ENCODE measurements at places on chromosomes 6 and 20.
A peak's percentile ranks its signal among the peaks of the same experiment; 100 is the strongest.

- no peak for DNase-seq
Measured at GRCh38 chr6:116697480-116697879, 16.5 kb downstream of the KPNA5 start.

- DNase-seq: no peak
Measured at GRCh38 chr6:109690373-109690736, 647 bp downstream of the AK9 start.

DNA sequence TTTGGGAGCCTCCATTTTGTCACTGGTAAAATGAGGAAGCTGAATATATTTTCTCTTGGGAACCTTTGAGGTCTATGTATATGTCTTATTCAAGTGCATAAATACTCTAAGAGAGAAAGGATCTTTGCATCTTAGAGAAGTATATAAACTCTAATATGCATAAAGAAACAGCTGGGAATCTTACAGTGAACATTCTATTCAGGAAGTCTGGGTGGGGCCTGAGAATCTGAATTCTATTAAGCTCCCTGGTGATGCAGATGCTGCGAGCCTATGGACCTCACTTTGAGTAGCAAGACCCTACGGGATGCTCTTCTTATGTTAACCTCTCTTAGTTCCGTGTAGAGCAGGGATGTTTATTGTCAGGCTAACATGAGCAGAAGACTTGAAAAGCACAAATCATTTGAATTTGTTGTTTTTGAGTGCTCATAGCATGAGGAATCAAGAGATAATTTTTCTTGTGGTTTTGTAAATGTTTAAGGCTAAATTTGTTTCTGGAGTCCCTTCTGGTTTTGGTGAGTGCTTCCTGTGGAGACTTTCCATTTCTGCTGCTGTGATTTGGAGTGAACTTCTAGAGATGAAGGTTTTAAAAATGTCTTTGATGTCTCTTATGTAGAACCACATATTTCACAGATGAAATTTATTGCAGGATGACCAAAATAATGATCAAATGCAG lies 281.2 kb upstream of the JAG1 start:
- DNase-seq: no peak

DNA sequence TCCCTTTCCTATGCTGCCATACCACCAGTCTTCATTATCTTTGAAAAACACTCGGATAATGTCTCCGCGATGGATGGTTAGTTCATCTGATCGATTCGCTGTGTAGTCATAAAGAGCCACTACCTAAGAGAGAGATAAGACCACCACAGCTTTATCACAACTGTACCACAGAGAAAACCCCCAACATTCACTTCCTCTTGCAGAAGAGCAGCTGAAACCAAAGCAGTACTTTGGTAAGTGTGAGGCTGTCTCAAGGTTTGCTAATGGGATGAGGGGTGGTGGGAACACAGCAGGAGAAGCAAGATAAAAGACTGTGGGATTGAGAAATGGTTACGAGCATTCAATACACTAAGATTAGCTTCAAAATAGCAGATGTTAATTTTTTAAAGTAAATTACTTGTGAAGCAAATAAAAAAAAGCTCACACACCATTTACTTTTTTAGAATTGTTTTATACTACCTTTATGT lies 142.1 kb downstream of the MYB start:
- DNase-seq: peak; percentile 32

GRCh38 chr20:5065166-5065878 lies 54.4 kb downstream of the PCNA start:
- DNase-seq: peak; percentile 25

- no peak for DNase-seq
Measured at GRCh38 chr6:105993341-105994117, 92.6 kb upstream of the PRDM1 start.

- DNase-seq: no peak
Measured at GRCh38 chr6:158758941-158759479, 60.2 kb downstream of the EZR start.

All from brain microvascular endothelial cell (primary cell).